Right ventricle myocardium superior (tissue), 1 donor: ENCODE measurements at places on chromosomes 7 and 10. TPM values are rescaled to one million over a fixed set of nuclear protein-coding genes. Genes with fewer than 3 reads are reported as not detected.
A peak's percentile ranks its signal among the peaks of the same experiment; 100 is the strongest.

- DNase-seq, result no peak
Observed at GRCh38 chr7:98369726-98370125, 31.2 kb downstream of the BAIAP2L1 start.

DNA sequence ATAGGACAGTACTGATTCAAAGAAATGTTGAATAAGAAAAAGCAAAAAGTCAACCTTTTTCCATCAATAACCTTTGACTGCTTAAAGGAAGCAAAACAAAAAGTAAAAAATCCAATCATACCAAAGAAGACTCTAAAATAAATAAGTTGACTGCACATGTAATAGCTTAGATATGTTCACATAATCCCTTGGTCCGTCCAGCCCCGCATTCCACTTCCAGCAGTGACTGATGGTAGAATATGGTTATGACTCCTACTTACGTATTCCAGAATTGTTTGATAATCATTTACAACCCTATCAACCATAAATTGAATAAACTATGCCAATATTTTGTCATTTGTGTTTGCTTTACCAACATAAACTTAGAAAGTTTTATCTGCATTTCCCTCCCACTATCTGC is 77.9 kb downstream of the CTNNA3 start:
- no peak for DNase-seq

DNA sequence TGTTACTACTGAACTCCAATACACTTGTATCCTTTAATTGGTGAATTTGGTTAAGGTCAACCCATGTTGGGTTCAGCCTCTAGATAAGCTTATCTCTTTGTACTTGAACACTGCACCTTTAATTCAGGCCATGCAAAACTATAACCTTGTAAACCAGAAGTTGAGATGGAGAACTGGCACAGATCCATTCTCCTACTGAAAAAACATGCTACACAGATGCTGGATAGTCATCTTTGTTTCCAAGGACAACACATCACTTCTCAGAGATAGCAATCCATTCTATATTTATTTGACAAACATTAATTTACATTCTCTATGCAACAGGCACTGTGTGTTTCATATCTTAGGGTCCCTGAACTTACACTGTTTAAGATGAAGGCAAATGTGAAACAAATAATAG is 2.9 kb upstream of the CDK14 start:
- no peak for DNase-seq

DNA sequence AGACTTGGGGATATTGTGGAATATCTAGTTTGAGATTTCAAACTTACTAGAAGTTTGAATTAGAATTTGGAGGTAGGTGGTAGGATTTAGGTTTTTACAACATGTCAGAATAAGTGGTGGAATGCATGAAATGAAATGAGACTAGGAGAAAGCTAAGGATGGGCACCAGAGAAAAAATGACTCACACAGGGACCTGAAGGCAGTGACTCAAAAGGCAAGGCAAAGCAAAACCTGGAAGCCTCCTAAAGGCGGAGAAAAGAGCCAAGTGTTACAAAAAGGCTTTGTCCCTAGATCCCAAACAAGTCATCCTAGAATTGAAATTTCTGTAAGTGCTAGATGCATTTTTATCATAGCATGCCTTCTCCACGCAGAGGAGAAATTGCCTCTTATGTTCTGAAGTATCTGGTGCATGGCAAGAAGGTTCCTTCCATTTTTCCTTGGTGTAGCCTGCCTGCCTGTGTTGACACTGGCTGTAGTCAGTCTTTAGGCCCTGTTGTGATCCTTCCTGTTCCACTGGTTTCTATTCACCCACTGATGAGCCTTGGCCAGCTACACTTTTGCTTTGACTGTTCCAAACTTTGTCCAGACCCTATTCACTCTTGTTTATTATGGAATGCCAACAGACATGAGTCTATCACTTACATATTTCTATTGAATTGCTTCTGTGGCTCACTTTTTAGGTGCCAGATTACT is 109.3 kb downstream of the ETV1 start:
- no peak for DNase-seq

DNA sequence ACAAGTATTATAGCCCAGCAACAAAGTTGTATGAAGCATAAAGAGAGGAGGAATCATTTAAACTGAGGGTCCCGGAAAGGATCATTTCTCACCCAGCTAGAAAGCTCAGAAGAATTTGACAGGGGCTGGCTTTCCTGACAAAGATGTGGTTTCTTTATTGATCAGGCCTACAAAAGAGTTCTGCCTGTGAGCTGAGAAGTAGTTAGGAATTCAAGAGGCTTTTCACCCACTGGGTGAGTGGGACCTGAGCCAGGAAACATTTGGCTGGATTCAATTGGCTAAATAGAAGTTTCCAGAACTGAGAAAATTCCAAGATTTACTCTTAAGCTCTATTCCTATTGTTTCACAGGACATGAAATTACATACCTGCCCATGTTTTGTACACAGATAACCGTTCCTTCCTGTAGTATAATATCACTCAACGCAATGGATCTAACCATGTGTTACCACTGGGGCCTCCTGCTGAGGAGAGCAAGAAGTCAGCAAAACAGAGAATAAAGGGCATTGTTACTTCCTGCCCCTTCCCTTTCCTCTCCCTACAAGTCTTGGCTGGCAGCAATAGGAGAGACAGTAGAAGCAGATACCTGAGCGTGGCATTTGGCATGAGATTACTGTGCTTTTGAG is 53.9 kb upstream of the PAPSS2 start:
- DNase-seq, result no peak

- DNase-seq, result no peak
Observed at GRCh38 chr10:14186245-14186644, 144.5 kb downstream of the FRMD4A start.

GRCh38 chr7:101094791-101095375 is 9.6 kb downstream of the TRIM56 start:
- peak; percentile 57 for DNase-seq

DNA sequence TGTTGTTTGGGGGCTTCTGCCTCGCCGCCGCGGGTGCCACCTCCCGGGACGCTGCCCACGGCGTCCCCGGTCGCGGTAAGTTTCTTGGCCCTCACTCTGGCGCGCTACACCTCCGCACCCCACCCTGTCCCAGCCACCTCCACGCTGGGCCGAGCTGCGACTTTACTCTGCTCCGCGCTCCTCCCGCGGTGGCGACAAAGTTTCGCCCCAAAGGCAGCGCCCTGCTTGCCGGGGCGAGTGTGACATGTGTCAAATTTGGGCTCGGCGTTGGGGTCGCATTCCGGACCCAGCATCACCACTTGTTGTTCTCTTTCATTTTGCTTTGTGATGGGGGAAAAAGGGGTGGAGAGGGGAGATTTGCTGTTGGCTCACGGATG is 167.7 kb upstream of the PPP1R3A start:
- DNase-seq, result peak; percentile 45

- DNase-seq, result no peak
Observed at GRCh38 chr7:111568870-111569462, 6.7 kb upstream of the IMMP2L start.

DNA sequence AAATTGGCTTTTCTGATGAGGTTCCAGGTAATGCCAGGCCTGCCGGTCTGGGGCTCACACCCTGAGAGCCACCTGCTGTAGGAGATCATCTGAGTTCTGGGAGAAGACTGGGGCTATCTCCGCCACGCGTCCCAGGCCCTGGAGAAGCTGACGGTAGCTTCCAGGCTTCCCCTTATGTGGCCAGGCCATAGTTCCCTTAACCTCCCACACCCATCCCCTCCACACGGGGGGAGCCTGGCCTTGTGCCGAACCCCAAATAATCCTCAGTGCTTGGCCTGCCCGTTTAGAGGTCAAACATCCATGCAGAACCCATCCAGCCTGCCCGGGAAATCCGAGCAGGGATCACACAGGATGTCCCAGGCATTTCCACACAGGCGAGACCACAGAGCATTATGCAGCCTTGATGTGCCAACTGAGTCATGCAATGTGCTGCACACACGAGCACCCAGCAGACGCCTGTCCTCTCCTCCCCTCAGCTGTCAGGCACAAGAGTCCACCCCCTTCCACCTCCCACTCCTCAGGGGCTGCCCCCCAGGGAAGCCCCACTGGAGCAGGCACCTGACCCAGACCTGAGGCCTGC is 176.2 kb downstream of the PRKAG2 start:
- peak; percentile 38 for DNase-seq

DNA sequence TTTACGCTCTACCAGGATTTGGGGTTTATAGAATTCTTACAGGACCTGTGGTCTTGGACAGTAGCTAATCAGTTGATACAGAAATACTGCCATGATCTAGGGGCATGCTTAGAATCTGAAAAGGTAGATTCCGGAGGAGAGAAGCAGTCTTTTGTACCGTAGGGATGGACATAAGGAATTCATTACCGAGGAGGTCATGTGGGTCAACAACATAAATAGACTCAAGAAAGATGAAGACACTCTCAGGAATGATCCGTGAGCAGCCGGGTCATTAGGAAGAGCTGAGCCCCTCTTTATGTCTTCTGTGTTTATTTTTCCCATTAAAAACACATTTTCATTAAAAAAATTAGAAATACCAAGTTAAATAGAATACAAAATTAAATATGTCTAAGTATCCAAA is 160.1 kb upstream of the TNS3 start:
- no peak for DNase-seq

DNA sequence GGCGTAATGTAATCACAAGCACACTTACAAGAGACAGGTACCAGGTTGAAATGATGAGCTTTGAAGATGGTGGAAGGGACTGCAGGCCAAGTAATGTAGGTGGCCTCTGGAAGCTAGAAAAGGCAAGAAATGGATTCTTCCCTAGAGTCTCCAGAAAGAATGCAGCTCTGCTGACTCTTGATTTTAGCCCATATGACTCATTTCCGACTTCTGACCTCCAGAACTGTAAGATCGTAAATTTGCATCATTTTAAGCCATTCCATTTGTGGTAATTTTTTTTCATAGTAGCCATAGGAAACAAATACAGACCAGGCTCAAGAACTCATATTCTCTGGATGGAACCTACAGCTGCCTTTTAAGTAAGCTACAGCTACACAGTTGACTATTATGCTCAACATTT is 315.5 kb downstream of the MAGI2 start:
- no peak for DNase-seq

DNA sequence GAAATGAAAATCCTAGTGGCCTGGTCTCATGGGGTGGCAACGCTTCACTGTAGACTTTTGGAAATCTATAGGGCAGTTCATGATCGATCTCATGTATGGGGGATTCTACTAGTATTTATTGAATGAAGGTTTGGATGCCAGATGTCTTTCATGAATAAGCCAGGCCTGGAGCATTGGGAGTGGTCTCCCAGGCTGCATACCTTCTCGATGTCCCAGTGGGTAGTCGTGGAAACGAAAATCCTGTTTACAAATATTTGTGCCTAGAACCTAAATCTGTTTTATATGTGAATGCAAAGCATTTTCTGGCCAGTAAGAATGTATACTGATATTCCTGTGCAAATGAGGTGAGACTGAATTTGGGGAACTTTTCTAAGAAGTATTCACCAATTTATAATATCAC is 105.0 kb upstream of the C1QL3 start:
- DNase-seq, result no peak

DNA sequence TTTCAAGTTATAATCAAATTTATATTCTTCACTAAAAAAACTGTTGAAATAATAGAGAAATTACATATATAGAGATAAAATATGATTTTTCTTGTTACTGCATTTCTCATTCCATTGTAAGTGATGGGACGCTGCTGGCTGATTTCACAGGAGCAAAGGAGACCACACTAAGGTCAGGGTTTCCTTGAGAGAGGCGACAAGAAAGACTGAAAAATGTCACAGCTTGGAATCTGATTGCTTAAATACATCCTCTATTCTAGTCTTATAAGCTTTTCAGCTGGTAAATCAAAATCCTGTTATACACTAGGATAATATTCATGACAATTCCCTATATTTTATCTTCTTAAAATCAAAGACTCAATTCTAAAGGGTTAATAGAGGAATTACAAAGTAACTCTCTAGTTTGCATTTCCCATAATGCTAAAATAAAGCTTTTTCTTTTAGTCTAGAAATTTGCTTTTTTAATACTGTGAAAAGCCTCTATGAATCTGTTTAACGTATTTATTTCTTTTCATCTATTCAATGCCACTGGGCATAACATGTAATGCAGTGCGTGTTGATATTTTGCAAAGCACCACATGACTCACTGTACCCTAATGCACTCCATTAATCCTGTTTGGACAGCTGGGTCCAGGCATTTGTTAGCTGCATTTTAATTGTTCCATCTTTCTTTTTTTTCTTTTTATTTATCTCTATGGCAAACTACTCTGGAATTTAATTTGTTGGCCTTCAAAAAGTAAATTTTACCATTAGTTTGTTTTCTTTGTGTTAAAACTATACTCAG is 81.7 kb downstream of the RNF32 start:
- DNase-seq, result no peak

GRCh38 chr7:105136221-105136620 is 122.2 kb downstream of the KMT2E start:
- DNase-seq, result no peak

GRCh38 chr10:63760034-63760707 is 239.0 kb downstream of the REEP3 start:
- no peak for DNase-seq

The C10orf105 gene
- 0.05 TPM for total RNA-seq

The ZNF680 gene
- 18.3 TPM for total RNA-seq

The HOXA7 gene
- total RNA-seq, result not detected

The CRYGN gene
- 0.43 TPM for total RNA-seq

The NUDT13 gene
- 4.1 TPM for total RNA-seq
